CD4-positive, alpha-beta T cell treated with Interleukin-10 for 1 hour (primary cell): ENCODE measurements at places on chromosomes 7 and 10.
A peak's percentile ranks its signal among the peaks of the same experiment; 100 is the strongest.

GRCh38 chr7:155529346-155529745 lies 17.0 kb downstream of the CNPY1 start:
- DNase-seq: no peak

DNA sequence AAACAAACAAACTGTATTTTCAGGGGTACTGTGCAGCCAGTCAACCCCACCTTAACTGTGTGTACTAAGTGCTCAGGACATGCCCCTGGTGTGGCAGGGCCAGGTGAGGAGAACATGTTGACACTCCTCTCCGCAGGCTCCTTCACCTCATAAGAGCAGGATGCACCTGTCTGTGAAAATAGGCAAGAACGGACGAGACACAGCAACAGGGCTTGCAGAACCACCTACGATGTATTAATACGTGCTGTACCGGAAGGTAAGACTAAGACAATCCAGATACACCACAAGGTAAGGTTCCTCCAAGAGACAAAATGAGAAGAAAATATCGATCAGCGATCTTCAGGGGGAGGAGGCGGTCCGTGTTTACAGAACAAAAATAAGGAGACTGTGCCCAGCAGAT lies 65.8 kb upstream of the CAMK2B start:
- DNase-seq: no peak

GRCh38 chr7:97187067-97187466 lies 69.6 kb downstream of the SDHAF3 start:
- DNase-seq: no peak

GRCh38 chr10:112758961-112759360 lies 191.1 kb upstream of the TCF7L2 start:
- DNase-seq: no peak

DNA sequence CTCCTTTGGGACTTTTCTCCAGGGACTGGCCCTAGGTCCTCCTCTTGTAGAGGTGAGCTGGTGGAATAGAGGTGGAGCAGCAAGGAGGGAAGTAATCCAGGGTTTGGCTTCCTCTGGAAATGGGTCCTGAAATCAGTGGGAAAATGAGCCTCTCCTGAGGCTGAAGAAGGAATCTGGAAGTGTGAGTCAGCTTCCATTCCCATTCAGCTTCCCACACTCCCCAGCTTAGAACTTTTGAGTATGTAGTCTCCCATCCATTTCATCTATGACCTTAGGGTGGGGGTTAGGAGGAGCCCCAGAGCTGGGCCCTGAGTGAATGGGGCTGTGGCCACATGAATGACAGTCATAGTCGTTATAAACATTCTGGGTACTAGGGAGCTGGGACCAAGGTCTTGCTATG lies 17.7 kb downstream of the LDB1 start:
- no peak for DNase-seq

GRCh38 chr10:48305905-48306264 lies 592 bp upstream of the MAPK8 start:
- no peak for DNase-seq

DNA sequence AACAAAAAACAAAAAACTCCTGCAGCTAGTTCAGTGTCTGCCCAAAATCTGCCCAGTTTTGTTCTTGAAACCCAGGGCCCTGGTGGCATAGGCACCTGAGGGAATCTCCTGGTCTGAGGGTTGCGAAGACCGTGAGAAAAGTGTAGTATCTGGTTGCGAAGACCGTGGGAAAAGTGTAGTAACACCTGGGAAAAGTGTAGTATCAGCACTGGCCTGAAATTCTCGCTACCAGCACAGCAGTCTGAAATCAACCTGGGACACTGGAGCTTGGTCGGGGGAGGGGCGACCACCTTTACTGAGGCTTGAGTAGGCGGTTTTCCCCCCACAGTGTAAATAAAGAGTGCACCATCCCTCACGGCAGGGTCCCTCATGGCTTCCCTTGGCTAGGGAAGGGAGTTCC lies 82.5 kb upstream of the SP4 start:
- no peak for DNase-seq

DNA sequence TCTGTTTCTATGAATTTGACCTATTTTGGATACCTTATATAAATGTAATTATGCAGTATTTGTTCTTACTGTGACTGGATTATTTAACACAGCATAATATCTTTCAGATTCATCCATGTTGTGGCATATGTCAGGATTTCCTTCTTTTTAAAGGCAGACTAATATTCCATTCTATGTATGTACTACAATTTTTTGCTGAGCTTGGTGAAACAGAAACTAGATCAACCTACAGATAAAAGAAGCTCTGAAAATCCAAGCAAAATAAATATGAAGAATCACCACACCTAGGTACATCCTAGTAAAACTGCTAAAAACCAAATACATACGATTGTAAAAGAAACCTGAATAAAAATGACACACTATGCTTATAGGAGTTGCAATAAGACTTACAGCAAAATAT lies 300.5 kb downstream of the HTR7 start:
- DNase-seq: no peak

DNA sequence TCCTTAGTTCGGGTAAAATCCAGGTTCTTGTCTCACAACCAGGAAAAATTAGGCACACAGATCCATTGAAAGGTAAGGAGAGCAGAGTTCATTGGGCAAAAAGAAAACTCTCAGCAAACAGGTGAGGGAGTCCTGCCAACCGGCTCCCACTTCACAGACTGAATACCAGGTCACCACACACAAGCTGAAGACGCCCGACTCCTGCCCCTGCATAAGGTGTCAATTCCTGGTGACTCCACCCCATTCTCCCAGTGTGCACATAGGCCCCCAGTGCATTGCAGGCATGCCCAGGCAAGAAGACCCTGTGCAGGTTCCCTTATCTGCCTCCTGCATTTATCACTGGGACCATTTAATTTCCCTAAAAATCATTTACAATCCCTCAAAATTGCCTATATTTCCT lies 354.6 kb downstream of the LRRTM3 start:
- DNase-seq: no peak

GRCh38 chr10:96591946-96592345 lies 5.1 kb upstream of the TM9SF3 start:
- DNase-seq: no peak

DNA sequence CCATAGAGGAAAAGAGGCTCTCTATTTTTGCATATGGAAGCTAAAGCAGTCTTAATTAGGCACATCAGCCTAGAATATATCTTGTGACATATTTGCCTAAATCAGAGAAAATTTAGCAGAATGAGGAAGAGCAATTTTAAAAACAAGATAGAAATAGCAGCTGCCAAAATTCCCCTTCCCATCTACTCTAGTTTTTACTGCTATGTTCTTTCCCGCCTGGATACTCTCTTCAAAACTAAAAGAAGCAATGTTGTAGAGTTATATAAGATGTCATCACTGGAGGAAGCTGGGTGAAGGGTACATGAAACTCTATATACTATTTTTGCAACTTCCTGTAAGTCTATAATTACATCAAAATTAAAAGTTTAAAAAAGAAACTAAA lies 87.0 kb downstream of the ARMH3 start:
- DNase-seq: no peak

DNA sequence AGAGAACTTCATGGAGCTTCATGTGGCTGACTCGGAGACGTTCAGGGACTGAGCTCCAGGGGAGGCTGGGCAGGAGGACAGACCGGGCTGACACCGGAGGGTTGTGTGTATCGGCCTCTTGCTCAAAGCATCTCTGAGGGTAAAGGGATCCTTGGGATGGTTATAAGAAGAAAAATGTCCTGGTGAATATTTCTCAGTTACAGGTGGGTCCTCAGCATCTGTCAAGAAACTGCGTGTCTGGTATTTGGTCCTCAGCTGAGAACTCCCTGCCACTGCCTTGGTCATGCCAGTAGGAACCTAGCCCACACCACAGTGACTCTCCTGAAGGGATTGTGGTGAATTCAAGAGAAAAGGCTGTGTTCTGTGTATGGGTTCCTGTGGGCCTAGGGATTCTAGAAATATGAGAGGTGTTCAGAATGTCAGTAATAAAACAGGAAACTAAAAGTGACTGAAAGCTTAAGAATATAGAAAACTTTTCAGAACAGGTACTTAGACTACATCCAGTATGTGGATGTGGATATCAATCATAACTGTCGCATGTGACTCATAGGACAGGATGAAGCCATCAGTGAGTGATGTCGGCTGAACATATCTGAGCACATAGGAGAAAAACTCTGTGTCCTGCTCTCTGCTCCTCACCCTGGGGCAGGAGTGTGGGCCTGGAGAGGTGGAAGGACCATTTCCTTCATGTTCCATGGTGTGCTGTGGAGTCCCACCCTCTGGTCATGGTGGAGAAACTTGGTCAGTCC lies 28.4 kb downstream of the MBL2 start:
- DNase-seq: no peak

- DNase-seq: no peak
Measured at GRCh38 chr10:25112016-25112415, 62.8 kb upstream of the GPR158 start.

GRCh38 chr10:118596426-118597124 lies 1.1 kb upstream of the PRLHR start:
- DNase-seq: no peak

DNA sequence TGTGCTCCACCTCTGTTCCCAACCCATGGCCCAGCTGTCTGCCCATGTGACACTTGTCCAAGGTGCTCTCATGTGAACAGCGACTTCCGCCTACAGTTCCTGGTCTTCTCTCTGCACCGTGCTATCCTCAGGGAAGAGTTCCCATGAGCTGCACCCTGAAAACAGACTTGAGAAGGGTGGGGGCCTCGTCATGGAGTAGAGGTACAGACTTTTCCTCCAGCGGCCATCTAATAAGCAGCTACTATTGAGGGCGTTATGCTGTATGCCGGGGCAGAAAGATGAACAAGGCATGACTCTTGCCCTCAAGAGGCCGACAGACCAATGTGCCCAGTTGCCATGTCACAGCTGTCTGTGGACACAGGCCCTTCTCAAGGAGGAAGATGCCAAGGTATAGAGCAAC lies 25.4 kb upstream of the LYZL1 start:
- no peak for DNase-seq

GRCh38 chr7:115827305-115828045 lies 203.1 kb downstream of the TFEC start:
- DNase-seq: no peak

GRCh38 chr7:79290841-79291497 lies 162.5 kb downstream of the MAGI2 start:
- DNase-seq: no peak

- DNase-seq: no peak
Measured at GRCh38 chr10:114634609-114634979, 23.5 kb downstream of the ABLIM1 start.

DNA sequence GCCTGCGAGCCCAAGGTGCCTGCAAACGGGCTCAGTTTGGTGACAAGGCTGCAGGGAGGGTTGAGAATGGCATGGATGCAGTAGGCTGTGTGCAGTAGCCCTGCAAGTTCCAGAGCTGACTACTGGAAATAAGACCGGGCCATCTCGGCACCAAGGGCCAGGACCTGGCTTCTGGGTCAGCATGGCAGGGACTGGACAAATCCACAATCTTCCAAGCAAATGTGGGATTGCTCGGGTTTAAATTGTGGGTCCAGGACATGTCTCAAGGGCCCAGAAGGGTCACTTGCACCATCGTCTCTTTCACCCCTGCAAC lies 78.0 kb downstream of the GPR26 start:
- DNase-seq: no peak

- DNase-seq: no peak
Measured at GRCh38 chr7:13047061-13047460, 359.6 kb downstream of the ARL4A start.

- peak; percentile 12 for DNase-seq
Measured at GRCh38 chr7:25496476-25497368, 268.4 kb upstream of the NPVF start.

GRCh38 chr10:4243651-4244050 lies 458.6 kb upstream of the KLF6 start:
- DNase-seq: no peak

DNA sequence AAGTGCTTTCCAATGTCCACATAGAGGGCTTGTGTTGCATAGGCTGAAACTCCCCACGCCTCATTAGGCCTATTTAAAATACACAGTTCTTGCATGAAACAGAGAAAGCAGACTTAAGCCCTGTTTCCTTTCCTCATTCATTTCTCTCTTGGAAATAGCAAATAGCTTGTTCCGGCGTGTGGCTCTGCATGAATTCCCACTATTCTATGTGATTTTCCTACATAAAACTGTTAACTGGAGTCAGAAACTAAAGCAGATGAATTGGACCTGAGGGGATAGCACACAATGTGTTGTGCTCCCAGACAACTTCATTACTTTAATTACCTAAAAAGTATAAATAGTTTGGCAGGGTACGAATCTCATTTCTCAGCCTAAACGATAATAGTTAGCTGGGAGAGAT lies 981.5 kb downstream of the SORCS1 start:
- DNase-seq: no peak

- no peak for DNase-seq
Measured at GRCh38 chr10:124983321-124983720, 41.4 kb downstream of the ZRANB1 start.

- peak; percentile 34 for DNase-seq
Measured at GRCh38 chr10:100730725-100731406, 14.5 kb upstream of the PAX2 start.

GRCh38 chr7:129569811-129570215 lies 41.7 kb upstream of the NRF1 start:
- DNase-seq: no peak

DNA sequence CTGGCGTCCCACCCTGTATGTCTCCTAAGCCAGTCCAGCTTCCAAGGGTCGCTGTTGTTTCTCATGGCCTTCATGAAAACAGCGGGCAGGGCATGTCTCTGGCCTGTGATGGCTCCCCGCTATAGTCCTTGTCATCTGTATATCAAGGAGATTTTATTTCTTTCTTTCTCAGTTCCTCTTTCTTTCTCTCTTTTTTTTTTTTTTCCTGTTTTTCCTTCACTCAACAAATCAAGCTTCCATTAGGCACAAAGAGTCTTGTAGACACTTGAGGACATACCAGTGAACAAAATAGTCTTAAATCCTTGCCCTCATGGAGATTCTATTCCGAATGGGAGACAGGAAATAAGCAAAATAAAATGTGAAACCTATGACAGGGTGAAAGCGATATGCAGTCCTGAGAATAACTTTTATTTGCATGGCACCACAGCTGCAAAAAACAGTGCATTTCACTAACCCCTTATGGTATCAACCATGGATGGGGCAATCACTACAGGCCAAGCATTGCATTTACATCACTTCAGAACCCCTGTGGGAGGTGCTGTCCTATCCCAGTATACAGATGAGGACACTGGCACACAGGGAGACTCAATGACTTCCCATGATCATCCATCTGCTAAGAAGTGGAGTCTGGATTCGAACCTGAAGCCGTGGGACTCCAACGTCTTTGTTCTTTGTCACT lies 50.7 kb downstream of the SYPL1 start:
- no peak for DNase-seq

- no peak for DNase-seq
Measured at GRCh38 chr10:51405580-51406351, 293.6 kb downstream of the CSTF2T start.
